Left lung (tissue), 14 donors: ENCODE measurements at places on chromosomes 2 and 18.
A peak's percentile ranks its signal among the peaks of the same experiment; 100 is the strongest.

DNA sequence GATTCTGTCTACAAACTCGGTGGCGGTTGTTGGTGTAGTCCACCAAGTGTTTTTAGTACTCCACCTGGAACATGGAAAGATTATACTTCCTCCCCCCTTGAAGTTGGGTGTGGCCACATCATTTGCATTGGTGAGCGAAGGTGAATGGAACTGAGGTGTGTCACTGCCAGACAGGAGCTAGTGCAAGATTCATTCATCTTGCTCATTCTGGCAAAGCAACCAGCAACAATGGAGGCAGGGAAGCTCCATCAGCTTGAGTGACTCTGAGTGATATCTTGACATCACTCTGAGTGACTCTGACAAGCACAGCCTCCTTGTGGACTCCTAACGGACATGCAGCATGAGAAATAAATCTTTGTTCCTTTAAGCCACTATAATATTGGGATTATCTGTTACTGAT is 54.7 kb upstream of the SLC1A4 start:
- DNase-seq: no peak

DNA sequence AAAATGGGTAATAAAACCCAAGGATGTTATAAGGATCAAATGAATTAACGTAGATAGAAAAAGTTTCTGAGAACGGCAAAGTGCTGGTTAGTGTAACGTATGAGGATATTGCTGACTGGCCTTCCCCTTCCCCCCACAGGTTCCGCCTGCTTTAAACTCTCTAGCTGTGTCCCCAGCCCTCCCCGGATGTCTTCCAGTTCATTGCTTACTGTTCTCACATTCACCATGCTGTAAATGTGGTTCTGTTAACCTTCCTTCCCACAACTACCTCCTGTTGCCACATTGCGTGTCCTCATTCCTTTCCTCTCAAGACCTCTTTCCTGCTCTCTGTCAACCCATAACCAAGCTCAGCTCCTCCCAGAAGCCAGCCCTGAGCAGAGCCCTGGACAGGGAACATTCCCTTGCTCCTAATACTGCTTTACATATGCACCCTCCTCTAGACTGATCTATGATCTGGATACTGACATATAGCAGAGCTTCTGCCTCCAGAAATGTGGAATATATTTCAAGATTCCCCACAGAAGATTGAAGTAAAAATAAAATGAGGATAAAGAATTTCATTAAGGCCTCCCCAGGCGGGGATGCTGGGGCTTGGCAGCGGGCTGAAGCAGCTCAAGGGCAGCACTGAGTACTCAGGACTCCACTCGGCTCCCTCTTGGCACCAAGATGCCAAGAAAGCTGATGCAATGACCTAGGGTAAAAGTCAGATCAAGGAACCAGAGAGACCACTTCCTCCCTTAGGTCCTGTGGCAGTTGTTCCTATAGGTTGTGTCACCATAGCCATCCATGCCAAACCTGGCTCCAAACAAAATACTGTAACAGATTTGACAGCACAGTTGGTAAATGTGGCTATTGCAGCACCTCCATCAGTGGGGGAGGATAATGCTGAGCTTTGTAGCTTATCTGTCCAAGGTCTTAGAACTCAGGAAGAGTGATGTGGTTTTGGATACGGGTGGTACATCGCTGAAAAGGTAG is 136.4 kb upstream of the PIK3C3 start:
- DNase-seq: no peak

DNA sequence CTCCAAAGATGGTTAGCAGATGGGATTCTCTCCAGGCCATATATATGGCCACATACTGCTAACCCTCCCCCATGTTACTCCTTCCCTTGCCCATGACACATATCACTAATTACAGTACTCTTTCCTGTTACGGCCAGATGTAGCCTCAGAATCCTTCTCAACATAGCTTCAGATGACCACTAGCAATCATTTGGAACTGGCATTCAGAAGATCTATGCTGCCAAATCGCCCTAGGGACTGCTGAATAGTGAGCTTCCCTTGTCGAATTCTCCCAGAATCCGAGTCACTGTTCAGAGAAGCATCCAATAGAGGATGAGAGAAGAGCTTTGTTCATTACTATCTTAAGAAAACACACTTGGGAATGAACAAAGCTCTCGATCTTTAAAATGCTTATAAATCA is 121.2 kb upstream of the TANK start:
- DNase-seq: no peak

GRCh38 chr2:64485961-64486360 is 32.0 kb downstream of the LGALSL start:
- no peak for DNase-seq

DNA sequence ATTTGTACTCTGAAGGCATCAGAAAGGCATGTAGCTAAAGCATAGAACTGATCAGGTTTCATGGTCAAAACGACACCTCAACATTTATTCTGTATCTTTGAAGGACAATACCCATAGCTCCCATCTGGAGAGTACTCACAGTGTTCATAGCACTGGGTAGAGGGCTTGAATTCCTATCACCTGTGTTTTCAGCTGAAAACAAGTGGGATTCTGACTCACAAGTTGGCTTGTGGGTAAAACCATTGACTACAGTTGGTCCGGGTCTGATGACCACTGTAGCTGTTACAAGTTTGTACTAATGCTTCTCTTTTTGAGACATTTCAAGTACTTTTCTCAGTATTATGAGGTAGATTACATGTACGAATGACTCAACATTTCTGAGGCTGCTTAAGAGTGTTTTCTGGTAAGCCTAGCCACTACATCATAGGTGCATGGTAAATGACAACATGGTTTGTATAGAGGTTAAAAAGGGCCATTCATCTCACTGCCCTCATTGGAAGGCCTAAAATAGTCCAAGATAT is 68.6 kb upstream of the PELI1 start:
- no peak for DNase-seq

- DNase-seq: peak; percentile 29
These were observed 66.8 kb downstream of the XDH start for GRCh38 chr2:31347750-31348149.

DNA sequence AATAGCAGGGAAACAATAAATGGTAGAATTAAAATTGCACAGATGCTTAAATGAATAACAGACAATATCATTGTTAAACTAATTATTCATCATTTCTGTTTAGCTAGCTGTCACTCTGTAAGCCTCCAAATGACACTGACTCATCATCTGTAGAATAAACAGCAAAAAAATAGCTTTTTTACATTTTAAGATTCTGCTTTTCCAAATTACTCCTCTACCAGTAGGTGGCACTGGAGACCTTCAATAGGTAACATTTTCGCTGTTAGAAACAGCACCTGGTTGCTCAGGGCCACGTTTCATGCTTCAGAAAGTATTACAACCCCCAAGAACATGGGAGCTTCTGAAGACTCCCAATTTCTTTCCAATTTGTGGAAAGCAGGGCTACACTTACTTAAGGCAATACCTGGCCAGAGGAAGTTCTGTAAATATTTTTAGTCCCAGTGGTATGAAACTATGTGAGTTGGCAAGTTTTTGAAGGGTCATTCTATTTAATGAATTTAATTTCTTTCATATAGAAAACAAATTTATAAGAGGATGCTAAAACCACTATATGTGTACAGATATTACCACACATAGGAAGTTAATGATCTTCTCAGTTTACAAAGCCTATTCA is 45.4 kb downstream of the TTN start:
- DNase-seq: peak; percentile 2

DNA sequence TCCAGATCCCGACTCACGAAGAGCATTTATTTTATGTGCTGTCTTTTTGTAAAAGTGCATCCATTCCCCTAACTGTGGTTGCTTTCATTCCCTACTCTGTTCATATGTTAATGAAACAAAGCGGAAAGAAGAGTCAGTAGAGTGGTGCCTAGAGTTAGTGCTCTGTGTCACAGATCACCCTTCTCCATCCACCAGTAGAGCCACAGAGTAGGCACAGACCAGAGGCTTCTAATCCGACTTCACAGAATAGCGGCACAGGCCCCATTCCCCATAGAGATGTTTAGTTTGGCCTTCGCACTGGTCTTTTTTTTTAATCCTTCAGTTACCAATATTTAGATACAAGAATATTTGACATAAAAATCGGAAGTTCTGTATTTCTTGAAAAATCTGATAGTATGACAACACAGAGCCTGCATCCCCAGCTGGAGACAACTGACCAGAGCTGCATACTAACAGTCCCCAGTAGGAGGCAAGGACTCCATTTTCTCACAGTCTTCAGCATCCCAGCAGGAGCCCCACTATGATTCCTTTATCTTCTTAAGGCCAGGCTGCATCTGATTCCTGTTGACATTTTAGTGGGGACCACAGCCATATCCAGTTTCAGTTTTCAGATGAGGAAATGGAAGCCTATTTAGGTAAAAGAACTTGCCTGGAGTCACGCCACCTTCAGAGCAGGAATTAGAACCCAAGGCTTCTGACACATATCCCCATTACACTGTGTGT is 7.0 kb downstream of the G6PC2 start:
- no peak for DNase-seq

- DNase-seq: no peak
These were observed 8.0 kb downstream of the KLF7 start for GRCh38 chr2:207157731-207158130.

DNA sequence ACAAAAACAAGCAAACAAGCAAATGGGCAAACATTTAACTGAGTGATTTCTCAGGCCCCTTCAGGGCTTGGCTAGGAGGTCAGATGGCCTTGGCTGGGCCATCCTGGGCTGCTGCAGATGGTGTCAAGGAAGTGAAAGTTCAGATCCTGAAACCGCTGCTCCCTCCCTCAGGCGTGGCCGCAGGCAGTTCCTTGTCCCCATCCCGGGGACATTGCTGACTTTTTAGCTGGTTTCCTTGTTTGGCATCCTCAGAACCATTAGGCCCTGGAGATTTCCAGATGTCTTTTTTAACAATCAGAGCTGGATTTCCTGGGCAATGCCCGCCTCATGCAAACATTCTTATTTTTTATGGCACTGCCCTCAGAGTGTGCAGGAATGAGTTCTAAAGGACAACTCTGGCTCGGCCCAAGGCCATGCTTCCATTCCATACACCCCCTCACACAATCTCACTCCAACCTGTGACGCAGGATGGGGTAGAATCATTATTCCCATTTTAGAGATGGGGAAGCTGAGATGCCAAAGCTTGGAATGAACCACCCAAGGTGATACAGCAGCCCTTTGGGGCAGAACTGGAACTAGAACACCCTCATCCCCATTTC is 86.1 kb upstream of the ZCCHC2 start:
- DNase-seq: no peak

DNA sequence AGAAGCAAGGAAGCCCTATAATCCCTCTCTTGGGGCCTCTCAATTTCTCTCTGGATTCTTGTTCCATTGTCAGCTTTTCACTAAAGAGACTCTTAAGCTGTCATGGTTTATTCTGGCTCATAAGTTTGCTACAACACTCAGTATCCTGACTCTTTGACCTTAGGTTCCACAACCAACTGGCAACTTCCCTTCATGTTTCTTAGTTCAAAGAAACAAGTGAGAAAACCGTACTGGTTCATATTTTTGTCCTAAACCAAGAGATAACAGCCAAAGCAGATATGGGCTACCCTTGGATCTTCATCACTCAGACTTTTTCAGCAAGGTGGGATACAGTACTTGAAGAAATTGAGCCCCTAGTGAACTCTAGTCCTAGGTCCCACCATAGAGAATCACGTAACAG is 109.9 kb upstream of the CRIM1 start:
- DNase-seq: no peak

- DNase-seq: no peak
These were observed 301.6 kb upstream of the STON1 start for GRCh38 chr2:48228345-48228684.

DNA sequence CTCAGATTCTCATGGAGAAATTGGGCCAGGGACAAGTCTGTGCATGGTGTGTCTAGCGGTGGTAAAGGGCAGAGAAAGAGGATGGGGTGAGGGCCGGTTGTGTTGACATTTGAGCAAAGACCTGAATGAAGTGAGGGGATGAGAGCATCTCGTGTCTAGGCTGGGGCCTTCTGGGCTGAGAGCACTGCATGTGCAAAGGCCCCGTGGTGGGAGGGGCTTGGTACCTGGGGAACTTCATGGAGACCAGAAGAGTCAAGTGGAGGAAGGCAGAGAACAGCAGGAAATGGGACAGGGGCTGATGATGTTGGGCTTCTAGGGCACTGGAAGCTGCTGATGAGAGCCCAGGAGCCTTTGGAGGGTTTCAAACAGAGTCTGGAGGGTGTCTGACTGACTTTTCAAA is 76.8 kb downstream of the SH3BP4 start:
- DNase-seq: no peak

DNA sequence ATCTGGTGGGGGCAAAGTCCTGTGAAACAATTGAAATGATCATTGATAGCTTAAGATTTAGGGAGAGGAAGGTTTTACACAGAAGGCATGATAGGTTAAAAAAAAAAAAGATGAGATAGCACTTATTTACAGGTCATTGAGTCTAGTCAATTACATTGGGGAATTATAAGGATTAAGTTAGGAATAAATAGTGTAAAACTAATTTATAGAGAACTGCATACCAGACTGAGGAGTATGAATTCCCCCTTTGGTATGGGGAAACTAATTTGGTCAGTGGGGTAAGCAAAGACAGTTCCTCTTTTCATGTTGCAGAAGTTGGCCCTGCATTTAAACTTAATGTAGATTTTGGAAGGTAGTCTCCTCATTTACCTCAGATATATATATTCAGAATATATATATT is 10.8 kb downstream of the GLS start:
- no peak for DNase-seq

- no peak for DNase-seq
These were observed 22.3 kb downstream of the CD8A start for GRCh38 chr2:86768189-86768949.

DNA sequence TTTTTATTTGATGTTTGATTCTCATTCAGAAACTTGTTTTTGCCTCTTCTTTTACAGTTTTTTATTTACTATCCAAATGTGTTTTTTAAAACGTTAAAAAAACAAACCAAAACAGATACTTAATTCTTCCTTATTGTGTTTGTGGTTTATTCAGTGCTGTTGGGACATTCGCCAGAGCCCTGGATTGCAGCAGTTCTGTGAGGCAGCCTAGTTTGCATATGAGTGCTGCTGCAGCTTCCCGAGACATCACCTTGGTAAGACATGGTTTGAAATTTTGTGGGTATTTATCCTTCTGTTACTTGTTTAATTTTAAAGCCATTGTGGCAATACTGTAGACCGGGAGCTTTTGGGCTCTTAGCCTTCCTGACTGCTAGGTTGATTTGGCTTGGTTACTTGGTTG is 91.2 kb downstream of the MTA3 start:
- no peak for DNase-seq

- no peak for DNase-seq
These were observed 111.6 kb downstream of the FAM210A start for GRCh38 chr18:13614641-13615288.

DNA sequence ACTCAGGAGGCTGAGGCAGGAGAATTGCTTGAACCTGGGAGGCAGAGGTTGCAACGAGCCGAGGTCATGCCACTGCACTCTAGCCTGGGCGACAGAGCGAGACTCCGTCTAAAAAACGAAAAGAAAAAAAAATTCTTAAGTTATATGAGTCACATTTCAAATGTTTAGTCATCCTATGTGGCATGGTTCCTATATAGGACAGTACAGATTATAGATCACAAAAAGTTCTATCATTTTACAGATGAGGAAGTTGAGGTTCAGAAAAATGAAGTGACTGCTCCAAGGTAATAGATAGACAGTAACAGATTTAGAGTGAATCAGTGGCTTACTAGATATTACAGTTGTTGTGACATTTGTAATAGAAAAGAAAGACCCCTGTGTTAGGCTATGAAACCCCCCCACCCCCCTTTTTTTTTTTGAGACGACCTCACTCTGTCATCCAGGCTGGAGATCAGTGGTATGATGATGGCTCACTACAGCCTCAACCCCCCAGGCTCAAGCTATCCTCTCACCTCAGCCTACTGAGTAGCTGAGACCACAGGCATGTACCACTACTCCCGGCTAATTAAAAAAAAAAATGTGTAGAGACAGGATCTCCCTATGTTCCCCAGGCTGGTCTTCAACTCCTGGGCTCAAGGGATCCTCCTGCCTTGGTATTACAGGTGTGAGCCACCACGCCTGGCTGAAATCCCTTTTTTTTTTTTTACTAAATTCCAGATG is 22.7 kb downstream of the PTPN4 start:
- DNase-seq: no peak
